Activated CD4-positive, alpha-beta T cell treated with anti-CD3 and anti-CD28 coated beads, Interleukin-2, amount 10 ng/mL, durations not matched to agents 7 days and 5 days (primary cell): ENCODE measurements at places on chromosomes 4 and X. TPM values are rescaled to one million over a fixed set of nuclear protein-coding genes. Genes with fewer than 3 reads are reported as not detected.
A peak's percentile ranks its signal among the peaks of the same experiment; 100 is the strongest.

DNA sequence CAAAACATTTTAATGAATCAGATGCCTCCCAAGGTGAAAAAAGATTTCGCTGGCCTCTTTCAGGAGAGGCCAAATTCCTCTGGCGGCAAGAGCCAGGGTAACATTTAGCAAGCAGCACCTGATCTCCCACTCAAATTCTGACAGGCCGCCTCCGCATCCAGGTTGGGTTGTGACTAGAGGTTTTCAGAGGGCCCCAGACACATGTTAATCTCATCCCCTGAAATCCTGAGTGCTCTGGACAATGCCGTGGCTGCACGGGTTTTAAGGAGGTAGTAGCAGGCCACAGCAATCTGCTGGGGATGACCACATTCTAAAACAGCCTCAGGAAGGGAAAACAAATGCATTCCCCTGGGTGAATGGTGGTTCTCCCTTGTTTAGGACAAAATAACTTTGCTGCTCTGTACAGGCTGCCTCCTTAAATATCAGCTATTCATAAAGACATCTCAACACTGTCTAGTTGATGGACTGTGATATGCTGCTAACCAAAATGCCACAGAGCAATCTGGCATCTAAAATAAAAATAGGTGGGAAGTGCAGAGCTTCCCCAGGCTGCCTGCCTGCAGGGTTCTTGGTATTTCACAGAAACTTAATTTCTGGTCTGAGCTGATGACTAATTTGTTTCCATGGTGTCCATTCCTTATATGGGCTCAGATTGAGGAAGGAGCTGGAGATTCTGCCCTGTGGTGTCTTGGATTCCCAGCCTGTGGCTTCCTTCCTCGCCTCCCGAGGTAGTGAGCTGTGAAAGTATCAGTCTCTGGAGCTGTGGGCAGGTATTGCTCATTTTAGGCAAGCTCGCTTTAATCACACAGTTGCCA is 202.0 kb downstream of the DCLK2 start:
- DNase-seq = no peak

DNA sequence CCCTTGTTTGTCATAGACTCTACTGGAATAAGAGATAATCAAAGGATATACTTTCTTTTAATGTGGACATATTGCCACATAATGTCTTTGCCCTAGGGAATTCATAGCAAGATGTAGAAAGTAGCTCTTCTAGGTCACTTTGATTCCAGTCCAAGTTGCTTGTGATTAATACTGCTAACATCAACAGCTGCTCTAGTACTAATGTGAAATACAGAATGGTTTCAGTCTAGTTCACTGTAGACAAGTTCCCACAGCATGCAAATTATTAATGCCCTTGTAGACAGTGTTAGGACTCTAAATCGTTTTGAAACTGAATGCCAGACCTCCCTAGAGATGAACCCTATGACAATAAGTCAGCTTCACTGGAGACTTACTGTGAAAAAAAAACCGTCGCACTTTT is 494.6 kb upstream of the ATOH1 start:
- no peak for DNase-seq

- no peak for DNase-seq
Observed at GRCh38 chr4:73683456-73683855, 56.9 kb upstream of the CXCL8 start.

DNA sequence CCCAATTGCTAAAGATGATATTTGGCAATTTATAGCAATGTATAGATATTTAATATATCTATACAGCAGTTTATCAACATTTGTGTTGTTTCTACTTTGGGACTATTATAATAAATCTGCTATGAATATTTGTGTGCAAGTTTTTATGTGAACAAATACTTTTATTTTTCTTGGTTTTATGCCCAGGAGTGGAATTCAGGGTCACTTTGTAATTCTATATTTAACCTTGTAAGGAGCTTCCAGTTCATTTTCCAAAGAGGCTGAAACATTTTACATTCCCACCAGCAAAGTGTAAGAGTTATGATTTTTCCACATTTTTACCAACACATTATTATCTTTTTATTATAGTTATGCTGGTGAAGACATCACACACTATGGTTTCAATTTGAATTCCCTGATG is 801.3 kb downstream of the PCDH18 start:
- DNase-seq = no peak

DNA sequence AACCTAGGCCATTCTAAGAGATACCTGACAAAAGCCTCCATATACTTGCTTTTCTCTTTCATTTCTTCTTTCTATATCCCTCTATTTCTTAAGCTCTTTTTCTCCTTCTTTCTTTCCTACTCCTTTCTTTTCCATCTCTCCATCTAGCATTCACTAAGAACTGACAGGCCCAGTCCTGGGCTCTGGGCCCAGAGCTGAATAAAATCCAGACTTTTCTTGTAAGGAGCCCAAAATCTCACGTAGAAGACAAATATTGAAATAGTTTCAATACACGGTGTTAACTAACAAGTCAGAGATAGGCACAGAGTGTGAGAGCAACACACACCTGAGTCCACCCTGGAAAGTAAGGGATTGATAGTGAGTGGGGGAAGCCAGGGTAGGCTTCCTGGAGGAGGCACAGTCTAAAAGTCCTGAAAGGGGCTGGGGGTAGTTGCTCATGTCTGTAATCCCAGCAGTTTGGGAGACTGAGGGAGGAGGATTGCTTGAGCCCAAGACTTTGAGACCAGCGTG is 73.2 kb upstream of the EFNB1 start:
- no peak for DNase-seq

Gene SPANXN4
- total RNA-seq = not detected

DNA sequence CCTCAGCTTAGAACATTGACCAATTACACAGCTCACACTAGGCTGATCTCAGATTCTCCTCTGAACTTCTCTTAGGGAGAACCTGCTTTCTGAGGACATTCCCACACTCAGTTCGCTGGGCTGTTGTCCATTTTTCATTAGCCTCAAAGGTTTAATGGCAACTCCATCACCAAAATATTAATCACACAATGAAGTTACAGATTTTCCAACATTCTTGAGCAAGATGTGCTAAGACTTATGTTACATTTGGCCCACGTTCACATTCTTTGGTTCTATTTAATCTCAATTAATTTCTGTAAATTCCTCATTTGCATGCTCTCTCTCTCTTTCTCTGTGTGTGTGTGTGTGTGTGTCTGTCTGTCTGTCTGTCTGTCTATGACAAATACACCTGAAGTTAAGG is 82.3 kb upstream of the EDNRA start:
- no peak for DNase-seq

DNA sequence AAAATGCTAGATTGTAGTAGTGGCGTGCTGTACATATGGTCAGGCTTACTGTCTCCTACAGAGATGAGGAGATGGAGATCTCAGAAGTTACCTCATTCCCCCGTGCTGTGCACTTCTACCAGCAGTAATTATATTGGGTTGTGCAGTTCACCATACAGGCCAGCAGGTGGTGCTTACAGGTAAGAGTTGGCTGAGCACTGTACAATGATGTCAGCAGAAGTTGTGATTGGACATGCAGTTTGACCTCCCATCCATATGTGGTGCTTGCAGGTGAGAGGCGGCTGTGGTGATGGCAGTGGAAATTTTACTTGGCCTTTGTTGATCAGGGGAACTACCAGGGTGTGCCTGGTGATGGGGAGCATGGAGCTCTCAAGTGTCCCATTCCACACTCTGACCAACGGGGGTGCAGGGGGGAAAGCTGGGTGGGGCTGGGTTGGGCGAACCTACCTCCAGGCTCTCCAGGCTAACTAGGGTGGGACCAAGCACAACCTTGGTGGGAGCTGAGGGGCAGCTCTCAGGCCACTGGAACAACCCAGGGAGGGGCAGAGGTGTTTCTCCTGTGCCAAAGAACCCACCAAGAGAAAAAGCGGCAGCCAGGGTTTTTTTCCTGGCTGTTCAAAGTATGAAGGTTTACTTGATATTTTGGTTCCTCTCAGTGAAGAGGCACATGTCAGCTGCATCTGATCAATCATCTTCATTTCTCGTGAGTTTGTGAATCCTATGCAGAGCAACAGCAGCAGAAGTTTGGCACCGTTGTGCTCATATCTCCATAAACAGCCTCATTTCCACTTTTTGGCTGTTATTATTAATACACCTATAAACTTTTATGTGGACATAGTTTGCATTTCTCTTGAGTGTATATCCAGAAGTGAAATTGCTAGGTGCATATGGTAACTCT is 73.8 kb upstream of the FREM3 start:
- DNase-seq = peak; percentile 51

DNA sequence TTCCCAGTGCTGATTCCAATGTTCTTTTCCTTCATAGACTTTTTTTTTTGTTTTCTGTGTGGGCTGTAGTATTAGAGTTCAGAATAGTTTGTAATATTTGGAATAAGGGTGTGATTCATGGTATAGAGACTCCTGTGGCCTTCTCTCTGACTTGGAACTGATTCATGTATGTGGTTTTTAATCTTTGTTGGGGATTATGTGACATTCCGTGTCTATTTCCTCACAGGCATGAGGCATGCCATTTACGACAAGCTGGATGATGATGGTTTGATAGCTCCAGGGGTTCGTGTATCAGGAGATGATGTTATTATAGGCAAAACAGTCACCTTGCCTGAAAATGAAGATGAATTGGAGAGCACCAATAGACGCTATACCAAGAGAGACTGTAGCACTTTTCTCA is 44.4 kb downstream of the POLR2B start:
- DNase-seq = no peak

Gene DHX15
- 185 TPM for total RNA-seq

Gene APEX2
- 24.7 TPM for total RNA-seq

DNA sequence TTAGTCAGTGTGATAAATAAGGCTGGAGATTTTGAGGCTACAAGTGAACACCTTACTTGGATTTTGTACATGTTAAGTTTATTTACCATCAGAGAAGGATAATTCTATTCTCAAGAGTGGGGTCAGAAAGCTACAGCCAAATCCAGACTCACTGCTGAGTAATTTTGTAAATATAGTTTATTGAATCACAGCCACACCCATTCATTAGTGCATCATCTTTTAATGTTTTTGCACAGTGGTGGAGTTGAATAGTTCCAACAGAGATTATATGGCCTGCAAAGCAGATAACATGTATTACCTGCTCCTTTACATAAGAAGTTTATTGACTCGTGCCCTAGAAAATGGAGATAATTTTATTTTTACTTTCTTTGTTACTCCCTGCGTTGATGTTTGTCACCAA is 60.4 kb downstream of the PCDH18 start:
- DNase-seq = no peak

DNA sequence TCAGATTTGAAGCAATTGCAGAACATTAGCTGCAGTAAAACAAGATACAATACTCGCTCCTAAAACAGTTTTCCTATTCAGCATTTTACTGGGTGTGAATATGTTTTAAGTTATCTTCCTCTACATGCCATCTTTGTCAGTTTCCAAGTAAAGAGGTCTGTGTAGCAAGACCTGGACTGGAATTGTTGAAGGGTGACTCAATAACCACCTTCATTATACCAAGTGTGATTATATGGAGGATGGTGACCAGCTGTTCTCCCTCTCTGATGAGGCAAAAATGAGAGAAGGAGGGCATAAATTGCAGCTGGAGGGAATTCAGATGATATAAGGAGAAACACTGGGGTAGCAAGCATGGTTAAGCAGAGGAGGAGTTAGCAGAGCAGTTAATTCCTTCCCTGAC is 922.1 kb upstream of the SLIT2 start:
- no peak for DNase-seq

Gene SPANXN3
- total RNA-seq = not detected

- no peak for DNase-seq
Observed at GRCh38 chrX:114717921-114718320, 134.0 kb downstream of the HTR2C start.

Gene PCDH7
- not detected for total RNA-seq

GRCh38 chrX:40195368-40195767 is 97.6 kb upstream of the BCOR start:
- no peak for DNase-seq

DNA sequence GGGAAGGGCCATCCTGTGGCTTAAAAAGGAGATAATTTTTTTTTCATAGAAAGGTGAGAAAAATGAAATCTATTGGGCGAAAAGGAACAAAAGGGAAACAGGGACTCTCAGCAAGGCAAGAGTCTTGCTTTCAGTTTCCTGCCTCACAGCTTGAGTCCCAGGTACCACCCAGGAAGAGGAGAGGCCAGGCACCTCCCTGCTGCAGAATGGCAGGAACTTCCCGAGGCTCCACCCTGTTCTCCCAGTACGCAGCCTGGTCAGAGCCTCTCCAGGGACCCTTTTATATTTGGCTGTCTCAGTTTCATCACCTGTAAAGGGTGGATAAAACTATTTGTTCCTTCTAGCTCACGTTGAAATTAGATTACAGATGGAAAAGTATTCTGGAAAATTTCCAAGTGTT is 33.8 kb downstream of the UCHL1 start:
- no peak for DNase-seq

Gene ATP8A1
- total RNA-seq = 21.1 TPM

GRCh38 chr4:13384055-13384454 is 100.1 kb downstream of the RAB28 start:
- DNase-seq = no peak

DNA sequence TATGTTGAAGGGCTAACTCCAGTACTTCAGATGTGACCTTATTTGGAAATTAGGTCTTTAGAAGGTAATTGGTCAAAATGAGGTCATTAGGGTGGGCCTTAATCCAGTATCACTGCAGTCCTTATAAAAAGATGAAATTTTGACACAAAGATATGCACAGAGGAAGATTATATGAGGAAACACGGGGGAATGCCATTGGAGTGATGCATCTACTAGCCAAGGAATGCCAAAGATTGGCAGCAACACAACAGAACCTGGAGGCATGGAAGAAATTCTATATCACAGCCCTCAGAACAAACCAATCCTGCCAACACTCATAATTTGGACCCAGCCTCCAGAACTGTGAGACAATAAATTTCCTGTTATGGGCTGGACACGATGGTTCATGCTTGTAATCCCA is 17.6 kb downstream of the TRIM61 start:
- DNase-seq = no peak

- DNase-seq = no peak
Observed at GRCh38 chrX:96692890-96693289, 8.2 kb downstream of the DIAPH2 start.

DNA sequence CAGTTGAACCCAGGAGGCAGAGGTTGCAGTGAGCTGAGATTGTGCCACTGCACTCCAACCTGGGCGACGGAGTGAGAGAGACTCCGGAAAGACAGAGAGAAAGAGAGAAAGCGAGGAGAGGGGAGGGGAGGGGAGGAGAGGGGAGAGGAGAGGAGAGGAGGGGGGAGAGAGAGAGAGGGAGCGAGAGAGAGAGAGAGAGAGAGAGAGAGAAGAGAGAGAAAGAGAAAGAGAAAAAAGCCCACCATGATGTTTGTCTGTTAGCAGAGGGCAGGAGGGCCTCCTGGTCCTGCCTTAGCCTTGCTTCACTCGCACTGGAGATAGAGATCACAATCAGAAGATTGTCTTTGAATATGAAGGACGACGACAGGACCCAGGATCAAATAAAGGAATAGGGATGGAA is 18.7 kb upstream of the BCORL1 start:
- no peak for DNase-seq

Gene TMEM31
- not detected for total RNA-seq

Gene ART3
- total RNA-seq = not detected

- DNase-seq = no peak
Observed at GRCh38 chr4:95465010-95465409, 83.8 kb downstream of the UNC5C start.
